ENCODE measurements at places on chromosomes 7 and 10.
A peak's percentile ranks its signal among the peaks of the same experiment; 100 is the strongest.

DNA sequence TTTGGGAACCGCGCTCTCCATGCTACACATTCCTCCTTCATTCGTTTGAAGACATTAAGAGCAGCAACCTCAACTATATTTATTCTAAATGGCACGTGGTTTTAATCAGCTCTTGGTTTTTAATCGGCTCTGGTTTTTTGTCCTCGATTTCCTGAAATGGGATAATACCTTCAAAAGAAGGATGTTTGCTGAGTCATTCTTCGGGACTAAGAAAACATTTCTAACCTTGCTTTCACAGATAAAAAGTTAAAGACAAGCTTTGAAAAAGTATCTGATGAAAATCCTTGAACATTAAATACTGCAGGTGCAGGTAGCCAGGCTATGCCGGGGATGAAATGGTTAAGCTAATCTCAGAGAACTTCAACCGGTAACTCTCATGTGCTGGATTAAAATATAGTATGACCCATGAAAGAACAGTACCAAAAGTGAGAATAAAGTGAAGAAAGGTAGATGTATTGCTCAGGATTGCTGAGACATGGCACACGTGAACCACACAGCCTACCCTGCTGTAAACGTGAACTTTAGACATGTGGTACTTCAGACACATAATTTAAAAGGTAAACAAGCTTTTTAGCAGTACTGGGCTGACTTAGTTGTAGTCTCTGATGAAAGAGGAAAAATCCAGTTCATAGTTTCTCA, 89.1 kb downstream of the PTPRN2 start:
- no peak for DNase-seq

- no peak for DNase-seq
Measured at GRCh38 chr7:5553298-5553877, 129.8 kb upstream of the TNRC18 start.

DNA sequence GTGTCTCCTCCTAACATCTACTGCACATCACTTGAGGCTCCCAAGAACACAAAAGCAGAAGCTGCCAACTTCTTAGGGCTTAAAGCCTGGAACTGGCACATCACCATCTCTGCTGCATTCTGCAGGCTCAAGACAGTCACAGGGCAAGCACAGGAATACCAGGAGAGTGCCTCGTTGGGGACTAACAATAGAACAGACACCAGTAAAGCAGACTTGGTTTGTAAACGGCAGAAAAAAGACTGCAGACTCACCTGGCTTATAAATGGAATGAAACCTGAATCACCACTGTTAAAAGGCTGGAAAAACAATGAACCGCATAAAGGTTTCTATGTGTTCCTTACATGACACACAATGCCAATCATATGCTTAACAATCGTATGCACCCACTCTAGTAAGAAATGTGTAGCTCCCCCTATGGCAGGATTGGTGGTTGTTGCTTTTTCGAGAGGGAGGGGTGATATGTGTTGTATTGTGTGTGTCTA, 12.8 kb downstream of the RHEB start:
- DNase-seq = no peak

DNA sequence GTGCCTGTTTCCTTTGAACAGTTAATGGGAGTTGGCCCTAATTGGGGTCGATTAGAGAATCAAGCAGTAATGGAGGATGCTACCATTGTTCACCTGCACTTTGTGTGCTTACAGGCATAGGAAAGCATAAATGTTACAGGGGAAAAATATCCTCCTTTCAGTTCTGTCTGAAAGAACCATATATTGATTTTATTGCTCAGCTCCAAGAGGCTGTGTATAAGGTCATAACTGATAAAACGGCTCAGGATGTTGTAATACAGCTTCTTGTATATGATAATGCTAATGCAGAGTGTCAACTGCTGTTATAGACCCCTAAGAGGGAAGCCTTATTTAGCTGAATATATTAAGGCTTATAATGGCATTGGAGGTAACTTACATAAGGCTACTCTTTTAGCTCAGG, 32.9 kb upstream of the AKR1C2 start:
- DNase-seq = peak; percentile 57

DNA sequence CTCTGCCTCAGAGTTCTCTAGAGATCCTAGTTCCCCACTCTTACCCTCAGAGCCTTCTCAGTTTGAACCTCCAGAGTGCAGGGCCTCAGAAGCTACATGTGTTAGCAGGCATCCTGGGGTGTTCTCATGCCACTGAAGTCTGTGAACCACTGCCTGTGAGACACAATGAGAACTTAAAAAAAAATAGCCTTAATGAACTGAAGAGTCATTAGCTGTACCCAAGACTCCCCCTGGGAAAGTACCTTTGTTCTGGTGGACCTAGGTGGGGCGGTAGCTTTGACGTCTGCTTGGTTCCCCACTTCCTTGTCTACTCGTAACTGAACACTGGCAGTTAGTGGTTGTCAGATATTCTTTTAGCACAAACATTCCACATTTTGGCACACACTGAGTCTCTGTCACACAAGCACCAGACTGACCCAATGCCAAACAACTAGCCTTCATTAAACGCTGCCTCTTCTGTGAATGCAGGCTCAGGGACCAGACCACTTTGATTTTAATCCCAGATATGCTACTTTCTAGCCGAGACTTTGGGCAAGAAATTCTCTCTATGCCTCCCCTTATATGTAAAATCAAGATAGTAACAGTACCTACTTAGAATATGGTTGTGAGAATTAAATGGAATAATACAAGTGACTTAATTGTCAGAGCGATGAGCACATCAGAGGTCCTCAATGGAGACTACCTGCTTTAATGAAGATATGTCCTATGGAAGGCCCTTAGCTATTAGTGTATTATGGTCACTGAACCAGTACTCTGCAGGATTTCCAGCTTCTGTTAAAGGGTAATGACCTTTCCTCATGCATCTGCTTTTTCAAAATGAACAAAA, 75.3 kb upstream of the CC2D2B start:
- DNase-seq = no peak

DNA sequence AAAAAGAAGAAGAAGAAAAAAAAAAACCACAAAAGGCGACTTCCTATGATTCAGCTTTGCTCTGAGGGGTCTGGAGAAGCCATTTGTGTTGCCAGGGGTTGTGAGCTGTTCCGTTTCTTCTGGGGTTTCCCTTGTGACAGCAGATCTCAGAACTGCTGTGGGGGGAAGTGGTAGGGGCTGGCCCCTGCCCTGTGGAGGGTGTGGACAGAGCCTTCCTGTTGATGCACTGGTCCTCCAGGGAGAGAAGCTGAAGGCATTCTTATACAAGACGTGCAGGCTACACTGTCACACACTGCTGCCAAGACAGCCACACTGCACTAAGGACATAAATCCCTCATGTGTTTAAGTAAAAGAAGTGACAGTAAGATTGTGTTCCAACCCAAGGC, 17.3 kb upstream of the CSGALNACT2 start:
- DNase-seq = no peak

DNA sequence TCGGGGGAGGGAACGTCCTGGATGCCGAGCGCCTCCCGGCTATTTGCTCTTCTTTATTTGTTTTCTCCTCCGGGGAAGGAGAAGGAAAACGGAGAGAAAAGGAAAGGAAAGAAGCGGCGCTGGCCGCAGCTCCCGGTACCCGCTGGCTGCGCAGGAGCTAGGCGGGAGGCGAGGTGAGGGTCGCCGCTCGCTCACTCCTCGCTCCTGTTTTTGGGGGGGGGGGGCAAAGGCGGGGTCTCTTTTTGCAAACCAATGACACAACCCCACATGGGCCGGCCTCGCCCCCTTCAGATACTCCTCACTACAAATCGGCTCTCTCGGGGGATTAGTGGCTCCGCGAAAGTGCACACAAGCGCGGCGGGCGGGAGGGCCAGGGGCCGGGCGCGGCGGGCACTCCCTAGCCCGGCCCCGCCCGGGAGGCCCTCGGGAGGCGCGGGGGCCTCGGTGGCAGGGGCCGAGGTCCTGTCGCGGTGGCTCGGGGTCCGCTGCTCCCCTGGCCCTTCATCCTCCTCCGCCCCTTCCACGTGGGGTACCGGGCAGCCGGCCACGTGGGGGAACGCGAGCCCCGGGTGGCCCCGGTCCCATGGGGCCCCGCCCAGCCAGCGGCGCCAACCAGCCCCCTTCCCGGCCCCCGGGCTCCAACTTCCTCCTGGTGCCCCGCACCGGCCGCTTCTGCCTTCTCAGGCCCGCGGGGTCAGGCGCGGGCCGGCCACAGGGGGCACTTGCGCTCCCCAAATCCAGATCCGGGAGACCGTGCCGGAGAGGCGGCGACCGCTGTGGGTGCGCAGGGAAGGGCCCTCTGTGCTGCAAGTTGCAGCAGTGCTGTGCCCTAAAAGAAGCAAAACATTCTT, 718 bp upstream of the CTBP2 start:
- DNase-seq = peak; percentile 60

DNA sequence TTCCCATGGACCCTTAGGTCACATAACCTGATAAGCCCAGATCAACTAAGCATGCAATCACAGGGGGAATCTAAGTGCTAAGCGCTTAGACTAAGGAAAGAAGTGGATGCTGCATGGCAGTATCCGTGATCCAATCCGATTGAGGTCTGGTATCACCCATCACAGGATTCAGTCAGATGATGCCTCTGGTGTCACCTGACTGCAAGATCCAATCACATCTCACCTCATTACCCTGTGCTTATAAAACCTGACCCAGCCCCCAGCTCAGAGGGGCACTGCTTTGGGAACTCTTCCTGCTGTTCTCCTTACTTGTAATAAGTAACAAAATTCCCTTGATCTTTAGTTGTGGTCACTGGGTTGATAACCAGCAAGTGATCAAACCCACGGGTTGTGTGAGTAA, 84.7 kb upstream of the TMEM168 start:
- DNase-seq = no peak

DNA sequence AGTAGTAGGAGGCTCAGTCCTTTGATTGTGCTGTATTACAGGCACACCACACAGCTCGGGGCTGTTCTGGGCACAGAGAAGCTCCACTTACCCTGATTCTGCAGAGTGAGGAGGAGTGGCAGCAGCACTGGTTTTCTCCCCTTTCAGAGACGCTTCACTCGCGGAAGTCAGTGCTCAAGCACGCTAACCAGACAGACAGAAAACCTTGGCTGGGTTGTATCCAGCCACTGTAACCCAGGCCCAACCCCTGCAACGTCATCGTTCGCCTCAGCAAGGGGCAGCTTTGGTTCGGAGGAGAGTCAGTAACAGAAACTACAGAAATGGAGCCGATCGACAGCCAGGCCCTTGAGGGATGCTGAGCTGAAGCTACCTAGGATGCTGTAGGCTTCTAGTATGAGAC, 171.0 kb downstream of the SLC16A9 start:
- no peak for DNase-seq

DNA sequence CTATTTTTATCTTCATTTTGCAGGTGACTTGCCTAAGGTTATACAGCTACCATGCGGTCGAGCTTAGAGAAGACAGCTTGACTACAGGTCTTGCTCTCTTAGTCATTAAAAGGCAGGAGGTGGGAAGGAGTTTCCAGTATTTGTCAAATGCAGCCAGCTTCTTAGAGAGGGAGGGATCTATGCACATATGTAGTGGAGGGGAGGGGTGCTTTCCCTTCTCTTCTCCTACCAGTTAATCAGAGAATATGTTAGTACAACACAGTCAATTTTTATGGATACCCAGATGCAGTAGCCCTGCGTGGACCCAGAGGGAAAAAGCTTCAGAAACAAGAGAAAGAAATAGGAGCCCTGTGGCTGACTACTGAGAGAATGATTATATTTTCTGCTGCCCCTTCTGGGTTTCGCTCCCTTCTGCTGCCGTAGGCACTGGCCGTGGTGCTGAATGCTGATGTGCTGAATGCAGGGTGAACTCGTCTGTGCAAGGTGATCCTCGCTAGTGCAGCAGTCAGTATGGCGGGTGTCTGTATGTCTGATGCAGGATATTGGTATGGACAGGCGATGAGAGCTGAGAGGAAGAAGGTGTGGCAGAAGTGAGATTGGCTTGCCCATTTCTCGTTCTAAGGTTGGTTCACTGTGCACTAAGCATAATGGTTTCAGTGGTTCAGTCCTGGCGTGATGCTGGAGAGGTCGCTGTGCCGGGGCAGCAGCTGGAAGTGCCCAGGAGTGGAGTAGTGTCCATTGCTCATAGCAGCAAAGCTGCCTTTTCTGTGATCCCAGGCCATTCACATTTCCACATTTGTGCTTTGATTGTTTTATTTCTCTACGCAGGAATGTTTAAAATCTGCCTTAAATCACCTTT, 189.2 kb upstream of the PODXL start:
- no peak for DNase-seq

DNA sequence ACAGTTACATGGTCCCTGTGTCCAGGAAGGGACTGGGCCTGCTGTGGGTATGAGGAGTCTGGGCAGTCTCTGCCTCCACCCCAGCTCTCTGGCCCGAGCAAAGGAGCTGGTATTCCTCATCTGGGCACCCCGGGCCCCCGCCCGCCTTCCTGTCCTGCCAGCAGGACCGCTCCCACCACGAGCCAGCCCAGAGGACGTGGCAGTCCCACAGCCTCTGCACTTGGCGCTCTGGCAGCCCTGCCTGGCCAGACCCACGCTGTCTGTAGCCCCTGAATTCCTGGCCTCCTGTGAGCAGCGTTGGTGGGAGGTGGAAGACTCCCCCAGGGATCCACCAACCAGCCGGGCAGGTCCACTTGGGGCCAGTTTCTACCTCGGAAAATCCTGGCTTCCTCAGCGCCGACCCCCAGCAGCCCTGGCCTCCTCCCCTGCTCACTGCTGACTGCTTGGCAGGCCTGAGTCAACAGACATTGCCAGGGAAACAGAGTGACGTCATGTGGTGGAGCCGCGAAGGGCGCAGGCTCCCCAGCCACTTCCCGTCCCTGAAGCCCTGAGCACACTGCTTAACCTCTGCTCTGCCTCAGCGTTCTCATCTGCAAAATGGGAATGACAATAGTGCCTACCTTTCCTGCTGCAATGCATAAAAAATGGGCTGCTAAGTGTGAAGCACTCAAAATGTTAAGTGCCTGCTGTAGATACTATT, 21.6 kb upstream of the LIMK1 start:
- peak; percentile 26 for DNase-seq

- DNase-seq = no peak
Measured at GRCh38 chr10:129335942-129336341, 131.1 kb upstream of the MGMT start.

- no peak for DNase-seq
Measured at GRCh38 chr10:4022473-4022872, 237.5 kb upstream of the KLF6 start.

DNA sequence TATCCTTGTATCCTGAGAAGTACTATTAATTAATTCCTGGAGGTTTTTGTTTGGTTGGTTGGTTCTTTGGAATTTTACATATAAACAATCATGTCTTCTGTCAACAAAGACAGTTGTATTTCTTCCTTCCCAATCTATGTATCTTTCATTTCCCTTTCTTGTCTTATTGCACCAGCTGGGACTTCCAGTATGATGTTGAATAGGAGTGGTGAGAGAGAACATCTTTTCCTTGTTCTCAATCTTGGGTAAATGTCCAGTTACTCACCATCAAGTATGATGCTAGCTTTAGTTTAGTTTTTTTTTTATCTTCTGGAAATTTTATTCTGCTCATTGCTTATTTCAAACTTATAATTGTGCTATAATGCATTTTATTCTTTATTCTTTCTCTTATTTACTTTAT, 7.4 kb upstream of the PAX4 start:
- DNase-seq = no peak

- DNase-seq = no peak
Measured at GRCh38 chr7:86668315-86668714, 24.6 kb downstream of the GRM3 start.

GRCh38 chr7:104306793-104307192, 21.6 kb upstream of the LHFPL3 start:
- DNase-seq = no peak

GRCh38 chr7:139726485-139726869, 51.3 kb downstream of the HIPK2 start:
- DNase-seq = no peak

Data from NCI-H748 treated with DMSO at 0.1 percent for 48 hours (cell line).